Stimulated activated naive CD4-positive, alpha-beta T cell treated with Interleukin-2 at 50 U/mL for 16 hours (primary cell): ENCODE measurements at places on chromosomes 13 and 19.
A peak's percentile ranks its signal among the peaks of the same experiment; 100 is the strongest.

- DNase-seq = no peak
Measured at GRCh38 chr13:39866722-39867121, 211.3 kb downstream of the COG6 start.

DNA sequence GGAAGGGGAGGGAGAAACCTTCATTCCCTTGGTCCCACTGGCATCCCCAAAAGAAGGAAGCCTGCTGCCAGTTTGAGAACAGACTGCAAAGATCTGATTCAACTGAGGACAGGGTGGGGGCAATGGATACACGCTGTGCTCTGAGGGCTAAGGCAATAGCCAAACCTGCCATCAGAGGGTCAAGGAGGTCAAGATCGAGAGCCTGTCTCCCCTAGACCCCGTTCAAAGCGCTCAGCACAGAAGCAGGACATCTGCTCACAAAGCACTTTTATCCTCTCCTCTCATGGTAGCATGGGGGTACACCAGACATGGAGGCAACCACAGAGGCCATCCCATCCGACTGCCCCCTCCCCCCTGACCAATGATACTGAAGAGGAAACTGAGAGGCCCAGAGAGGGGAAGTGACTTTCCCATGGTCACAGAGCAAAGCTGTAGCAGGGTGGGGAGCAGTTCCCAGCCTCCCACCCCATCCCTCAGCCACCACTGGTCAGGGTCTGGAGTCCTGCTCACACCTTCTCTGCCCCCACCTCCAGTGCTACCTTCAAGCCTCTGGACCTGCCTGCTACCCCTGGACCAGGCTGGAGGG lies 11.1 kb downstream of the POU2F2 start:
- DNase-seq = no peak

GRCh38 chr13:113777311-113778260 lies 18.6 kb downstream of the TMEM255B start:
- DNase-seq = no peak

DNA sequence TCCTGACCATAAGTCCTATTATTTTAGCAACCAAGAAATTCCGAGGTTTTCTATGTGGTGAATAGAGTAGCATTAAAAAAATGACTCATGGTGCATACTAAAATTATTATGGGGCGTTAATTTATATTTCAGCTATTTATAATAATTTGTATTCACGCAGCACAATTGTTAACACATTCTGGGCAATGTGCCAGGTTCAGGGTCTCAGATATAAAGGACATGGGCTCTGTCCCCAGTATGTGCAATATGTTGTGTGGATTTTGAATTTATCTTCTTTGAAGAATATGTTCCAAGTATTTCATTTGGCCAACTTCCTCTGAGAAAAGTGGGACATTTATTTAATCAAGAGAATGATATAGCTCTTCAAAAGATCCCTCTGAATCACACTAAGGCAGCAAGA lies 1434.7 kb upstream of the PRR20A start:
- no peak for DNase-seq

DNA sequence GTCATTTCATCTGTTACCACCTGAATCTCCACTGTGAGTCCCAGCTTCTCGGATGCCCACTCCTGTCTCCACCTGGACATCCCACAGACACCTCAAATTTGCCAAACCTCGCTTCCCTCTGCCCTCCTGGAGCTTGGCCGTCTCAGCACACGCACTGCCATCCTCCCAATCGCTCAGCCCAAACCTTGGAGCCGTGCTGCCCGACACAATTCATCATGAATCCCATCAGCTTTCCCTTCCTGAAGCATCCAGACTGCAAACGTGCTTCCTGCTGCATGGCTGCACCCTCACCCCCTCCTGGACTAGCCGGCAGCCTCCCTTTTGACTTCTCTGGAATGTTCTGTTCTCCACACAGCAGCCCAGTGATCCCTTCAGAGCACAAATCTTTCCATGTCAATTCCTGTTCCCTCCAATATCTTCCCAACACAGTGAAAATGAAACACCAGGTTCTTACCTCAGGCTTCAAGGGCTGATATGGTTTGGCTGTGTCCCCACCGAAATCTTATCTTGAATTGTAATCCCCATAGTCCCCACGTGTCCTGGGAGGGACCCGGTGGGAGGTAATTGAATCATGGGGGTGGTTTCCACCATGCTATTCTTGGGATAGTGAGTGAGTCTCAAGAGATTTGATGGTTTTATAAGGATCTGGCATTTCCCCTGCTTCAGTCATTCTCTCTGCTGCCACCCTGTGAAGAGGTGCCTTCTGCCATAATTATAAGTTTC lies 1.1 kb upstream of the PROZ start:
- no peak for DNase-seq

- DNase-seq = no peak
Measured at GRCh38 chr19:58003174-58003828, 681 bp upstream of the ZNF606 start.

- DNase-seq = no peak
Measured at GRCh38 chr19:43809762-43810696, 7.8 kb upstream of the LYPD5 start.

GRCh38 chr13:76522083-76522755 lies 364.0 kb downstream of the KCTD12 start:
- DNase-seq = no peak

GRCh38 chr13:55067946-55068345 lies 2039.3 kb downstream of the OLFM4 start:
- no peak for DNase-seq

- DNase-seq = no peak
Measured at GRCh38 chr19:6020972-6021805, 43.2 kb upstream of the RANBP3 start.

DNA sequence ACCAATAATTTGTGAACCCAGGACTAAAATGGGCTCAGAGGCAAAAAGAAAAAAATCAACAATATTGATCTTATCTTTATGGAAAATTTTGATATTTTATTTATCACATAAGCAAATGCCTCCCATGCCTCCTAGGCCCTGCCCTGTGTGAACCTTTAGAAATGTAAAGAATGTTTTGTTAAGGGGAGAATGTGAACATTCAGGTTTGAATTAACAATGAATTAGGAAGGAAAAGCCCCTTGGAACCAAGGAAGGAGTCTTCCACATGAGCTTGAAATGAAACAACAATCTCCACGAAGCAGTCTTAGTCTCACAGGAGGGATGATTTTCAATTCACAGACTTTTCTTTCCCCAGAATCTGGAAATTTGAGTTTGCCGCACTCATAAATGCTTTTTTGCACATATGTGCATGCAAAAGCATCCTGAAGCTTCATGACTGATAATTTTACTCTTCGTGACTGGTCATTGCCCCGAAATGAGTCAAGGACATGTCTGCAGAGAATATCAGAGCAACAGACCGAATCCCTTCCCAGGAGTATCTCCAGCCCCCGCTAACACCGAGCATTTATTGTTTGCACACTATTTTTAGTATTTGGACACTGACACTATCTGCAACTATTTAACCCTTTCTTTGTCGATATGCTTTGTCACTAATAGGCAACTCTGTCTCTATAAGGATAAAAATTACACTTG lies 135.2 kb downstream of the DCT start:
- no peak for DNase-seq

DNA sequence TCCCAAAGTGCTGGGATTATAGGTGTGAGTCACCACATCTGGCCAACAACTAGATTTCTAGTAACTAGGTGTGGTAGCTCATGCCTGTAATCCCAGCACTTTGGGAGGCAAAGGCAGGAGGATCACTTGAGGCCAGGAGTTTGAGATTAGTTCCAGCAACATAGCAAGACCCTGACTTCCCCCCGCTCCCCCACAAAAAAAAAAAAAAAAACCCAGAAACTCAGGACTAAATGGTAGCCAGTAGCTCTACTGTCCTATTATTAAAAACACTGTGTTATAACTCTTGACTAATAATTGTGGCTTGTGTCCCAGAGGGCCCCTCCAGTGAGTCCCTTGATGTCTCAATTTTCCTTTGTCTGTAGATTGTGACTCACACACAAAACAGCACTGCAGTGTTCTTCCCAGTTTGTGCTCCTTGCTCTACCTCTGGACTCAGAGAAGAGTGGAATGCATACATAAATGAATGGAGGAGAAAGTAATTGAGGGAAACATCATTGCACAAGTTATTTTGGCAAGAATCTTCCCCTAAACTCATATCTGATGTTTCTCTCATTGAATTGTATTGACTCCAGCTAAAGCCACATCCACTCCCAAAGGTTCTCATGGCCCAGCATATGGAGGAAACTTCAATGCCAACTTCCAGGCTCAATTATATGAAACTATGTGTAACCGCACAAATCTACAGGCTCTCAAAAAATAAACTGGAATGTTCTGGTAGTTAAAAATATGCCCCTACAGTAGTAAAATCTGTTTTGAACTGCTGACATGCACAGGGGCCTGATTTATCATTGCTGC lies 8.8 kb downstream of the TPT1 start:
- DNase-seq = no peak

DNA sequence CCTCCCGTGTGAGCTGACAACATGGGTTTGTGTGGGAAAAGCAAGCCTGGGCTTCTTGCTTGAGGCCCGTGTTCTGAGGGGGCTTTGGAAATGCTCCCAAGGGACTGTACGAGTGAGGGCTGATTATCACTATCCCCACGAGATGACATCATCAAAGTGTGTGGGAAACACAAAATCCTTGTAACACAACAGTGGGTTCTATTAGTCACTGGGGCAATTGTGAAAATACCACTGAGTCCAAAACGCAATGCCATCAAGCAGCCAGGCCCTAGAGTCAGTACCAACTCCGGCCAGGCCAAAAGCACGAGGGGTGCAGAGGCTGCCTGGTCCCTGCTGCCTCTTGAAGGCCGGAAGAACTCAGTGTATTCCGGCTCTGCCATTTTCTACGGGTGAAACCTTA lies 29.6 kb downstream of the CAPS start:
- DNase-seq = no peak

GRCh38 chr19:57410877-57411671 lies at the start of gene ZNF17:
ZNF17 (plus strand) TSS chr19:57411161; CDS start chr19:57413616, 2,455 bp downstream.
- peak; percentile 94 for DNase-seq

- no peak for DNase-seq
Measured at GRCh38 chr13:99051768-99052455, 74.0 kb upstream of the DOCK9 start.

DNA sequence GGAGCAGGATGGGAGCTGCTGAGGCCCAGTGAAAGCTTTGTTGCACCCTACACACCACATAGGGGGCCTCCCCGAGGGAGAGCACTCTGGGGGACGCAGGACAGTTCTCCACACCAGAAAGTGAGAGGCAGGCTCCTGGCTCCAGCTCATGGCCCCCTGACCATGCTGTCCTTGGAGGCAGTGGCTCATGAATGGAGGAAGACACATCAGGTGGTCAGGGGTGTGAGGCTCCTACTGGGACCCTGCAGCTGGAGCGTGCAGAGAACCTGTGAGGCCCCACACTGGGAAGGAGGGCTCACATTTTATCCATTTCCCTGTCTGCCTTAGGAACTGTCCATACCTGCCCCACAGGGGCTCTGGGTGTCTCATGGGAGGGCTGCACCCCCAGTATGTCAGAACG lies 85.3 kb downstream of the ZNF536 start:
- no peak for DNase-seq

DNA sequence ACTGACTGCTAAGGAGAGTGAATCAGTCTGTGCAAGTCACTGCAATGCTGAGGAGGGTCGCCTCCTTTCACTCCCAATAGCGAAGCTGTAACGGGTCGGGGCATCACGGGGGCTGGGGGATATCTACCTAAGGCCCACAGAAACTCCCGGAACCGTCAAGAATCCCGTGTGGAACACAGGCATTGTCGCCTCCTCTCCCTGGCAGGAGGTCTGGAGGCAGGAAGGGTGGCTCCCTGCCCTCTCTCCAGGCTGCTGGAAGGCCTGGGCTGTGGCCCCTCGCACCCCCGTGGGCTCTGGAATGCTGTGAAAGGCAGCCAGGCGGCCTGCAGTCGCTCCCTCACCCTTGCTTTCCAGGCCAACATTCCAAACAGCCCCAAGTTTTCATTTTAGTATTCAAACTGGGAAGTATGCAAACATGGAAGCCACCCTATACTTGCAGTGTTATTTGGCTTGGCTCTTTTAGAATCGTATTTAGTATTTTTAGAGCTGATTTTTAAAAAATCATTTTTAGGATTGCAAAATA lies 109.4 kb downstream of the CRYL1 start:
- DNase-seq = no peak

DNA sequence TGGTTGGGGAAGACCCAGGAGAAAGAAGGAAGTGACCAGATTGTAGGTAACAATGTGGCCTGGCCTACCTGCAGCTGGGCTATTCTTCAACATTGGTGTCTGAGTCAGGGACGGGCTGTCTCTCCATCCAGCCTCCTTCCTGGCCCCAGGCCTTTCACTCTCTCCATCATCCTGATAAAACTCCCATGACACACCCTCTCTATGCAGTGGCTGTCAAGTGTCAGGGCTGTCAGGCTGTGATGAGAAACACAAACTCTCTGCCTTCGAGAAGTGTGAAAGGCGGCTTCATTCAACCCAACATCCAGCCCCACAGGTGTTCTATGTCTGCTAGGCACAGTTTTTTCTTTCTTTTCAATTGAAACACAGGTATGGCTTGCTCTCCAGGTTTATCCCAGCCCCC lies 153.3 kb upstream of the VSTM2B start:
- DNase-seq = no peak

DNA sequence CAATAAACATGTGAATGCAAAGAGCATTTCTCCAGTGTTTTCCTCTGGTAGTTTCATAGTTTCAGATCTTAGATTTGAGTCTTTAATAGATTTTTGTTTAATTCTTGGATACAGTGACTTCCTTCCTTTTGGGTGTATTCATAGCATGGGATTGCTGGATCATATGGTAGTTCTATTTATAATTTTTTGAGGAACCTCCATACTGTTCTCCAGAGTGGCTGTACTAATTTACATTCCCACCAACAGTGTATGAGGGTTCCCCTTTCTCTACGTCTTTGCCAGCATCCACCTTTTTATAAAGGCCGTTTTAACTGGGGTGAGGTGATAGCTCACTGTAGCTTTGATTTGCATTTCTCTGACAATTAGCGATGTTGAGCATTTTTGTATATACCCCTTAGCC lies 9.3 kb upstream of the CALM3 start:
- no peak for DNase-seq

DNA sequence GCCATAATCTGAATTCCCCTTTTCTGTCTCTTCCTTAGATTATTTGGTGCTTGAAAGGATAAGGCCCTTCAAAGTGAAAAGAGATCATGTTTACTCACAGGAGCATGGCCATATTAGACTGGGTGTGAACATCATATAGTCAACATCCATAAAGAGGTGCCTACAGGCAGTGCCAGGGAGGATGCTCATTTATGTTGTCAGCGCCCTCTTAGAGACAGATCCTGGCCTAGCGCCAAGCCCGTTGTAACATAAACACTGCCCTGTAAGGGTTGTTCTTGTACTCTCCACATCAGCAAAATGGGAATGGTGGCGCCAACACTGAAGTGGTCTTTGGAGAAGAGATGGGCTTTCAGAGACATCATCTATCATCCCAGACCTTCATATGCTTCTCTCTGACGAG lies 16.1 kb downstream of the PCDH8 start:
- DNase-seq = no peak

DNA sequence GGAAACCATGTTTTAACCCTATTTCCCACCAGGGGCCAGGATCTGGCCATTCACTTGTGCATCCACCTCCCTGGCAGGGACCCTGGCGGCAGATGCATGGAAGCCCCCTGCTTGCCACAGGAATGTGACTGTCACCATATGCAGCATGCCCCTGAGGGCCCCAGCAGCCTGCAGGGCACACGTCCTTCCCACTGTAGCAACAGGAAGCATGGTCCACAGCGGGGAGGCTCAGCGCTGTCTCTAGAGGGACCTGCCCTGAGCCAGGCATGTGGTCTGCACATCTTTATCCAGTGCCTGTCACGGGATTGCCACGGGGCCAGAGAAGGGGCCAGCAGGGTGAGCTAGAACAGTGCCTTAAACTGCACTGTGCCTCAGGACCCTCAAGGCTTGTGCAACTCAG lies 34.9 kb upstream of the MCF2L start:
- DNase-seq = no peak
